ENCODE measurements at places on chromosomes 11 and 22. TPM values are rescaled to one million over a fixed set of nuclear protein-coding genes. Genes with fewer than 3 reads are reported as not detected.

Gene CCND1
- total RNA-seq, result 0.39 TPM

Gene CD6
- total RNA-seq, result 339 TPM

Gene YPEL4
- 1.4 TPM for total RNA-seq

Gene PRR33
- 0.20 TPM for total RNA-seq

Gene OR52E2
- total RNA-seq, result not detected

Gene OR4A16
- not detected for total RNA-seq

Gene PTPRJ
- 26.5 TPM for total RNA-seq

Gene GSTT2B
- 0.39 TPM for total RNA-seq

Gene ELFN2
- 0.41 TPM for total RNA-seq

Gene DCDC1
- total RNA-seq, result 0.47 TPM

Gene CHRM1
- not detected for total RNA-seq

Gene PHOX2A
- total RNA-seq, result not detected
